ENCODE measurements at places on chromosomes 1 and 21. TPM values are rescaled to one million over a fixed set of nuclear protein-coding genes. Genes with fewer than 3 reads are reported as not detected.
A peak's percentile ranks its signal among the peaks of the same experiment; 100 is the strongest.

- no peaks in the 10 kb centered on the region for H3K4me1 ChIP-seq
- no peaks in the 10 kb centered on the region for H3K36me3 ChIP-seq
- no peak overlapping the region for H3K27ac ChIP-seq
- DNase-seq = no peak
These were observed 10.3 kb upstream of the SNX7 start for GRCh38 chr1:98651116-98651632.

OR2T11 gene
- total RNA-seq = not detected

DNA sequence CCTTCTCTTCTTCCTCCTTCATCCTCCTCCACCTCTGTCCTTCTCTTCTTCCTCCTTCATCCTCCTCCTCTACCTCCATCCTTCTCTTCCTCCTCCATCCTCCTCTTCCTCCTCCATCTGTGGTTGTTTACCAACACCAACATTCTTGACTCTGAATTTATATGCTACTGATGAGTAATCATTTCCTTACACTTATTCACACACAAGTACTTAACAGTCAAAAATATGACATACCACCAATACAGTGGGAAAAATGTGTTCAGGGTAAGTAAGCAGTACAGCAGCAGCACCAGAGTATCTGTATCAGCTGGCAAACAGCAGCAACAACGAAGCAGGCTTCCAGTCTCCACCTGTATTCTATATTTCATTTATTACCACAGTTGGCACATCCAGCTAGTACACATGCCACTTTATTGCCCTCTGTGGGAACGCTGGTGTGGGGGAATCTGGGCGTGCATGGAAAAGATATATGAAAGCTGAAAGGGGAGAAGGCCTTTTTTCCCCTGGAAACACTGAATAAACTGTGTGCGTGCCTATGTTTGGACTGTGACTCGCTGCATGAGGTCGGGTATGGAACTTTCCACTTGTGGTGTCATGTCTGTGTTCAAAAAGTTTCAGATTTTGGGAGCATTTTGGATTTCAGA lies 16.0 kb downstream of the ADSS2 start:
- no peak for DNase-seq
- H3K36me3 ChIP-seq = peaks cover 33% of the 10 kb centered on the region
- no peak overlapping the region for H3K27ac ChIP-seq
- no peaks in the 10 kb centered on the region for H3K27me3 ChIP-seq
- peaks cover 7% of the 10 kb centered on the region for H3K4me1 ChIP-seq

GRCh38 chr21:45356251-45356650 lies 48.7 kb upstream of the COL18A1 start:
- H3K27me3 ChIP-seq = no peaks in the 10 kb centered on the region
- H3K27ac ChIP-seq = no peak overlapping the region
- DNase-seq = no peak
- peaks cover 5% of the 10 kb centered on the region for H3K4me1 ChIP-seq

DNA sequence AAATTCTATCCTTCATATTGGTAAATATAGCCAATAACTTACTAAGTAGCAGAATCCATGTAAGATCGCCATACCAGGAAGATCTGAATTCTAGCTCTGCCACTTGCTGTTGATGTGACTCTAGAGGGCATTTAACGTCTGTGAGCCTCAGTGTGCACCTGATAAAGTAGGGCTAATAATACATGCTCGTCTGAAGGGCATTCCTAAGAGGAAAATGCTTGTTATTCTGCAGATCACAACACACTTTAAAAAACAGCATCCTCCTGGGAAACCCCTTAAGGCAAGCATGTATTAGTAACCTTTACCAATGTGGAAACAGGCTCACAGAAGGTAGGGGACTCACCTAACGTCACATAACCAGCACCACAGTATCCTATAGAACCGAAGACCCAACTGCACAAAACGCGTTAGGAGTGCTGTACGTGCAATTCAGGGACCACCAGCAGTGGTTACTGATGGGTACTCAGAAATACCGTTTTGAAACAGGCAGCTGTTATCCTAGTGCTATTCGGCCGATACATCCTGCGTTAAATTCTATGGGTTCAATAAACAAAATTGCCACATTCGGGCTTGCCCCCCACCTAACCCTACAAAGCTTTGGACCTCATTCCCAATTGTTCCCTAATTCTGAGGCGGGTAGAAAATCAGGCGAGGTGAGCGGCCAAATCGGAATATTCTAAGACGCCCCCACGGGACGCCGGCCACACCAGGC lies 758 bp downstream of the DEPDC1 start:
- no peaks in the 10 kb centered on the region for H3K27me3 ChIP-seq
- H3K27ac ChIP-seq = no peak overlapping the region
- H3K4me3 ChIP-seq = peak overlapping the region; percentile 93

DNA sequence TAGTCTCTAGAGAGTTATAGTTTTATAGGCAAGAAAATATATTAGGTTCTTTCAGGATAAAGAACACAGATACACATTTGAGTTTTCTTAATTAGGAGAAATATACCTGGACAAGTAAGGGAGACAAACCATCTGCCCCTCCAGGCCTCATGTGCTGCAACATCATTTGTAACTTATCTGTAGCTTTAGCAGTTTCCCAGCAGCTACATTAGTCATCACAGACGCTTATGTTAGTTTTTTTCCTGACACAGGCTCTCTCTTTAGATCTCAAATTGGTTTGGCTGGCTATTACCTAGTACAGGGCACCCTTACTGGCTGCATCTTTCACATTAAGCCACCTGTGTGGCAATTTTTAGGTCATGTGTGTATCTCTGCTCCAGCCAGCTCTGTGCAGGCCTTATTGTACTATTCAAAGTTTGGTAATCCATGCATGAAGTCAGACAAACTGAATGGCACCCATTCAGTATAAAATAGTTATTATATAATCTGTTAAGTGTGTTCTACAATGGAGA lies 25.9 kb downstream of the GNPAT start:
- H3K4me3 ChIP-seq = no peak overlapping the region
- H3K4me1 ChIP-seq = no peaks in the 10 kb centered on the region
- no peak overlapping the region for H3K27ac ChIP-seq
- no peak for DNase-seq
- H3K36me3 ChIP-seq = peaks cover 3% of the 10 kb centered on the region
- no peaks in the 10 kb centered on the region for H3K27me3 ChIP-seq

- no peaks in the 10 kb centered on the region for H3K36me3 ChIP-seq
- H3K27ac ChIP-seq = no peak overlapping the region
- H3K4me1 ChIP-seq = peaks cover 3% of the 10 kb centered on the region
- no peak overlapping the region for H3K4me3 ChIP-seq
These were observed 52.2 kb downstream of the SDC3 start for GRCh38 chr1:30856260-30856790.

GRCh38 chr1:240533154-240533780 lies 78.7 kb downstream of the GREM2 start:
- H3K27me3 ChIP-seq = peaks cover 3% of the 10 kb centered on the region
- no peak overlapping the region for H3K4me3 ChIP-seq
- H3K36me3 ChIP-seq = no peaks in the 10 kb centered on the region

GRCh38 chr1:6358757-6359201 lies 34.8 kb downstream of the ACOT7 start:
- DNase-seq = peak; percentile 25
- H3K27ac ChIP-seq = peak overlapping the region; percentile 92
- H3K4me3 ChIP-seq = peak overlapping the region; percentile 66
- no peaks in the 10 kb centered on the region for H3K36me3 ChIP-seq
- H3K27me3 ChIP-seq = peaks cover 2% of the 10 kb centered on the region

- no peaks in the 10 kb centered on the region for H3K4me1 ChIP-seq
- no peak for DNase-seq
- H3K4me3 ChIP-seq = no peak overlapping the region
These were observed 18.4 kb downstream of the RWDD3 start for GRCh38 chr1:95252422-95252821.

GRCh38 chr1:15430787-15431570 lies 7.3 kb upstream of the CTRC start:
- H3K36me3 ChIP-seq = peaks cover 8% of the 10 kb centered on the region
- H3K27me3 ChIP-seq = no peaks in the 10 kb centered on the region
- DNase-seq = peak; percentile 35
- H3K4me3 ChIP-seq = no peak overlapping the region

TTLL10 gene
- total RNA-seq = 1.0 TPM

AMY2A gene
- total RNA-seq = 1.6 TPM

GRCh38 chr1:196308176-196308575 lies 300.1 kb downstream of the KCNT2 start:
- no peaks in the 10 kb centered on the region for H3K36me3 ChIP-seq
- no peak overlapping the region for H3K27ac ChIP-seq
- no peak for DNase-seq
- no peak overlapping the region for H3K4me3 ChIP-seq
- no peaks in the 10 kb centered on the region for H3K27me3 ChIP-seq

LMNA gene
- 40.3 TPM for total RNA-seq

FCGR1A gene
- total RNA-seq = not detected

NT5C1A gene
- not detected for total RNA-seq

GRCh38 chr21:45139473-45139872 lies 65.1 kb downstream of the ADARB1 start:
- no peaks in the 10 kb centered on the region for H3K27me3 ChIP-seq
- H3K4me1 ChIP-seq = peaks cover 5% of the 10 kb centered on the region
- H3K36me3 ChIP-seq = peaks cover 3% of the 10 kb centered on the region
- H3K27ac ChIP-seq = no peak overlapping the region
- no peak overlapping the region for H3K4me3 ChIP-seq

DNA sequence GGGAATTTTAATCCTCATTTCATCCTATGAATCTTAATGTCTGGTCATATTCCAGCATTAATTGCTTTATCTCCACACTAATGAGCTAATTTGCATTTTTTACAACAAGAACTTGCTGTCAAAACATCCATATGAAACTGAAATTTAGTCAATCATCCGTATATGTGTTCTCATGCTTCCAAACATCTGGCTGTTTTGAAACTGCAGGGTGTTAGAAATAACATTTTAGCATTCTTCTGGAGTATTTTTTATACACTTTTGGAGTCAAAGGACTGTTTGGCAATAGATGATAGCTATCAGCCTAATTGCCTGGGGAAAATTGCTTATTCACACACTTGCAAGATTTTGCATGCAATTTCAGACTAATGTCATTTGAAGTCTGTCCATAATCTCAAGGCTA lies 1639.3 kb downstream of the KCNT2 start:
- H3K36me3 ChIP-seq = no peaks in the 10 kb centered on the region
- no peak overlapping the region for H3K4me3 ChIP-seq
- DNase-seq = no peak
- H3K4me1 ChIP-seq = no peaks in the 10 kb centered on the region
- H3K27me3 ChIP-seq = no peaks in the 10 kb centered on the region
- no peak overlapping the region for H3K27ac ChIP-seq

ZNF695 gene
- total RNA-seq = not detected

DNA sequence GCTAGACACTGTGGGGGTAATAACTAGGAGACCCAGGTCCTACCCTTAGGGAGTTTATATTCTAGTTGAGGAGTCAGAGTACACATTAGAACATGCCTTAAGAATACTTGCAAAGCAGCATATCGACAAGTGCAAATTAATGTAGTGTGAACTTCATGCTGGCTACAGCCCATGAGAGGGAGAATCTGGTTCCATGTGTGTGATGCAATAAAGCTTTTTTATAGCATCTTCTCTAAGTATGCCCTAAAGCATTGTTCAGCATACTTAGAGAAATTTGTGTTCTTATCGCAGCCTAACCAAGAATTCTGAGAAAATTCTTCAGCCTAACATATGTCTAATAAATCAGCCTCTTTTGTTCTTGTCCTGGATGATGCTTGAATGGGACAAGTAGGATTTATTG lies 95.5 kb downstream of the SDCCAG8 start:
- no peak overlapping the region for H3K27ac ChIP-seq
- H3K4me1 ChIP-seq = no peaks in the 10 kb centered on the region
- H3K36me3 ChIP-seq = no peaks in the 10 kb centered on the region
- no peak overlapping the region for H3K4me3 ChIP-seq

DNA sequence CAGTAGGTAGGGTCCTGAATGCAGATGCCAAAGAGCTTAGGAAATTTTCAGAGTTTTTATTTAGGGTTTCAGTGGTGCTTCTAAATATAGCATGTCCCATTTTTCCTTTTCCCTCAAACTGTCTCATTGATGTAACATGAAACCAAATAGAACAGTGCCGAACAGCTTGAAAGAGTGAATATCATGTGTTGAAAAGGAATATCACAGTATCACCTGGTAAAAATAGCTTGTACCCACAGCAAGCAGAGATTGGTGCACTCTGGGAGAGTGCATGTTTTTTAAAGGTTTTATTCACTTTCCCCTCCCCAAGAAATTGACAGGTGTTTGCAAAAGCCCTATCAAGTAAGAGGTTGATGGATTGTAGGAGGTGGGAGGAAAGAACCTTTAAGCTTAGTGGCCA lies 41.9 kb upstream of the ELAVL4 start:
- H3K4me3 ChIP-seq = no peak overlapping the region
- no peak overlapping the region for H3K27ac ChIP-seq
- no peak for DNase-seq
- no peaks in the 10 kb centered on the region for H3K36me3 ChIP-seq
- peaks cover 3% of the 10 kb centered on the region for H3K27me3 ChIP-seq

DNA sequence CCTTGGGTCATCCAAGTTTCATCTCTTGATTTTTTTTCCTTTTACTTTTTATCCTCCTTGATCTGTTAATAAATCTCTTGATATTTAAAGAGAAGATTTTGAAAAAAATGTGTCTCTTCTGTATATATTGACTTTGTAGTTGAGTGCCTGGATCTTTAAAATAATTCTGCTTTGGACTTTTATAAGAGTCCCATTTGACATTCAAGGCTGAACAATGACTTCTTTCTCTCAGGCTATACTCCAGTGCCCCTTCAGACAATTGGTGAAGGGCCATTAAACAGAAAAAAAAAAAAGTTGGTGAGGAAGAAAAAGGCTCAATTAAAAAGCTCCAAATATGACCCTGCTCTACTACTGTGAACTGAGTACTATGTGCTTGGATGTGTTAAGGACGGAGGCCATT lies 40.9 kb upstream of the CITED4 start:
- no peaks in the 10 kb centered on the region for H3K36me3 ChIP-seq
- H3K4me1 ChIP-seq = no peaks in the 10 kb centered on the region
- no peak overlapping the region for H3K4me3 ChIP-seq
- no peak overlapping the region for H3K27ac ChIP-seq
- H3K27me3 ChIP-seq = no peaks in the 10 kb centered on the region

IL22RA1 gene
- not detected for total RNA-seq

GRCh38 chr1:175725684-175726083 lies 17.7 kb downstream of the TNR start:
- DNase-seq = no peak
- H3K27ac ChIP-seq = no peak overlapping the region
- H3K36me3 ChIP-seq = no peaks in the 10 kb centered on the region
- H3K27me3 ChIP-seq = no peaks in the 10 kb centered on the region
- H3K4me1 ChIP-seq = no peaks in the 10 kb centered on the region
- H3K4me3 ChIP-seq = no peak overlapping the region

DNA sequence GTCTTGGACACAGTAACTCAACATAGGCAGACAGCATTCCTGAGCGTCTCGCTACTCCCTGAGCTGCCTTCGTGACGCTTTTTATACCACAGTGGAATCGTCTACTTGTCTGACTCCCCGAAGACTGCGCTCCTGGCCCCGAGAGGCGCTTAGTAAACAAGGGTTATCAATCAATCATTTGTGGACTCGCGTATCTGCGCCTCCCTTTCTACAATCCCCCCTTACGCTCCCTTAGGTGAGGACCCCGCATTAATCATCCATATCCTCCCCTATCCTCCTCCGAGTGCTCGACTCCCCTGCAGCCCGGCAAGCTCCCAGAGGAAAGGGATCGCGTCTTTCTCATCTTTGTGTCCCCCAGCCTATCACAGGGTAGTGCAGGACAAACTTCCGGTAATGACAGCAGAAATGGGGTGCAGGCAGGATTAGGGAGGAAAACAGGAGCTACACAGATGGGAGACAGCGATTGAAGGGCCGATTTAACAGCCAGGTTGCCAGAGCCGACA lies 522 bp downstream of the TMEM59 start:
- no peak for DNase-seq
- peak overlapping the region; percentile 73 for H3K27ac ChIP-seq
- H3K36me3 ChIP-seq = no peaks in the 10 kb centered on the region

Measured in T-cell (primary cell).